SK-N-DZ (cell line): ENCODE measurements at places on chromosomes 7 and 10.
A peak's percentile ranks its signal among the peaks of the same experiment; 100 is the strongest.

DNA sequence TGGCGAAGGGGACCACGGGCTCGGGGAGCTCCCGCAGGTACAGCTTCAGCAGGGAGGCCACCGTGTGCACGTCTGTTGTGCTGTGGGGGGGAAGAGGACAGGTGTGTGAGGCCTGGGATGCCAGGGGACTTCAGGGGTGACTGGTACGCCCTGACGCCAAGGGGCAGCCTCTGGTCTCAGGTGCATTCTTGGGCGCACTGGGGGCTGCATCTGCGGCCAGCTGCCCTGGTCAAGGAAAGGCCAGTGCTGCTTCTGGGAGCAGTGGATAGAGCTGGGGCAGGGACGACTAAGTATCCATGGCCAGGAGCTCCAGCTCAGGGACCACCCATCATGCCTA, 148.5 kb downstream of the MAPK8 start:
- no peak for DNase-seq

DNA sequence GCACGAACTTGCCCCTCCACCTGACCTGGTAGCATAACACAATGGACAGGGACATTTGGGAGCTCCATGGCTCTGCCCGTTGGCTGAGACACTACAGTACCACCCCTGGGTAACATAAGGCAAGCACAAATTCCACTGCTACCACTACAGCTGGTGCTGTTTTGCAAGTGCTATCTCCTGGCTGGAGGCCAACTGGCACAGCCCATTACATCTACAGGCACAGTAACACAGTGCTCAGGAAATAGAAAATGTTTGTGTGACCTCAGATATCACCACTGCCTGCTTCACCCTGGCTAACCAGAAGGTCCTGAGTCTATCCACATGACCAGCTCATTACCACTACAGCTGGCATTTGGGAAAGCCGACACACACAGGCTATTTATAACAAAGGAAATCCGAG, 631.1 kb upstream of the MBL2 start:
- no peak for DNase-seq

- no peak for DNase-seq
Observed at GRCh38 chr10:89710753-89711152, 9.4 kb downstream of the KIF20B start.

GRCh38 chr7:48025624-48026023, 3.3 kb downstream of the SUN3 start:
- no peak for DNase-seq

GRCh38 chr7:125390981-125391380, 461.4 kb upstream of the POT1 start:
- no peak for DNase-seq

DNA sequence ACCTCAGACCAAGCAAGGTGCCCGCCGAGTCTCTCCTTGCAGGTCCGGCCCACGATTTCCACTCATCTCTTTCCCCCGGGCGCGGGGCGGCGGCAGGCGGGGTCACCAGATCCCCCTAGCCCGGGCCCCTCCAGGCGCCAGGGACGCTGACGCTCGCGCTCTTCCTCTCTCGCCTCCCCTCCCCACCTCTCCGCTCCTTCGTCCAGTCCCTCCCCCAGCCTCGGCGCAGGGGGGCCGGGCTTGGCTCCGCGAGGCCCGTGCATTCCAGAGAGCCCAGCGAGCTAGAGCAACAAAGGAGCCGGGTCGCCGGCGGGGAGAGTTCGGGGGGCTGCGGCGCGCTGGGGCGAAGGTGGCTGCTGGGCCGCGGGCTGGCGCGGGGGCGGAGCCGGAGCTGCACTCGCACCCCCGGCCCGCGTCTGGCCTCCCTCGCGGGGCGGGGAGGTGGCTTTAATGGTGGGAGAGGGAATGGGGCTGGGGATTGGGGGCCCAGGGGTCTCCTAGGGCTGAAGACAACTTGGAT, at the start of gene SMO:
SMO (plus strand) TSS at position 262 of the 520 bp plus-strand sequence. CDS start 519 bp downstream, outside the sequence.
- peak; percentile 79 for DNase-seq

DNA sequence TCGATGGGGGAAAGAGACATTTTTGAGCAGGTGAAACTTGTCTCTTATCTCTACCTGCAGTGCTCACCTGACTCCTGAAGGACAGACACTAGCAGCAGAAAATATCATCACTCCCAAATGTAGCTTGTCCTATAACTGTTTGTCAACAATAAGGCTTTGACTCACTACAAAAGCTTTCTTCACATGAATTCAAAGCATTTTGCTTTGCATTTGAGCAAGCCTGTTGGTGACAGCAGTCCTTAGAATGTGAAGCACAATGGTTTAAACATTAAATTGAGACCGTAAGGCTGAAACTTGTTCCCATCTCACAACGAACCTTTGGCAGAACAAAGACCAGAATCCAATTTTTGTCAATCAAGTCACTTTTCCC, 30.6 kb upstream of the ZNRF2 start:
- no peak for DNase-seq

DNA sequence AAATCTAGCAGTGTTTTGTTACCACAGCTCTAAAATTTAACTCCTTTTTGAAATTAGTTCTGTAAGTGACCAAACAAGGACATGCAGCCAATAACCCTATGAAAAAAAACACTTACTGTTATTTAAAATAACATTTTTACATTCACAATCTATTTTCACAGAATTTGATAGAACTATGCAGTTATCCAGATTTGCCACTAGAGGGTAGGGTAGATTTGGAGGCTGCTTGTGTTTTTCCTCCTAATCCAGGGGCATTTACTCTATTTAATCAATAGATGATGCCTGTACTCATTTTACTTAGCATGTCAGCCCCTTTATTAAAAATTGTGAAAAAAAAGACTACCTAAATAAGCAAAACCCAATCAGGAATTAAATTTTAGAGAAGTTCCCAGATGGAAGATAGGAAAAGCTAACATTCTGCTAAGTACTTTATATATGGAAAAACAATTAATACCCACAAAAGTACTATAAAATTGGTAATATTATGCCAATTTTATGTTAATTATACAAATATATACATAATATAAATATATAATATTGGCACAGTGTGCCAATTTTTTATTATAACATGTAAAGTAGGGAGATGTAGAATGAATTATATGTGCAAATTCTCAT, 18.1 kb upstream of the LIPK start:
- peak; percentile 17 for DNase-seq

- DNase-seq: no peak
Observed at GRCh38 chr7:116552602-116553001, 27.8 kb downstream of the CAV1 start.

DNA sequence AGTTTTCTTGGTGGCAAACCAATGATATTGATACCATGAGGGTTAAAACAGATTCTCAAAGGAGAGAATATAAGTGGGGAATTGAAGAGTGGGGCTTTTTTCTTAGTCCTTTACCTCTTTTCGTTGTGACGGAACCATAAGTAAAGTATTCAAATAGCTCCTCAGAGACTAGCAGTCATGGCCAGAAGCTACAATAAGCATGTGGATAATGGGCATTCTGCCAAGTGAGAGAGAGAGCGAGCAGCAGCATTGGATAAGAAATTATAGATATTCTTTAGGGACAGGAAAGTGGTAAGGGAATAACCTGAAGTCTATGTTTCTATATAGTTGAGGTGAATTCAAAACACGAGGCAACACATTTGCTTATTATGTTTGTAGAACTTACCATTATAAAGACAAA, 235.1 kb downstream of the SEMA3E start:
- no peak for DNase-seq

- DNase-seq: no peak
Observed at GRCh38 chr10:59018977-59019376, 157.5 kb upstream of the PHYHIPL start.

DNA sequence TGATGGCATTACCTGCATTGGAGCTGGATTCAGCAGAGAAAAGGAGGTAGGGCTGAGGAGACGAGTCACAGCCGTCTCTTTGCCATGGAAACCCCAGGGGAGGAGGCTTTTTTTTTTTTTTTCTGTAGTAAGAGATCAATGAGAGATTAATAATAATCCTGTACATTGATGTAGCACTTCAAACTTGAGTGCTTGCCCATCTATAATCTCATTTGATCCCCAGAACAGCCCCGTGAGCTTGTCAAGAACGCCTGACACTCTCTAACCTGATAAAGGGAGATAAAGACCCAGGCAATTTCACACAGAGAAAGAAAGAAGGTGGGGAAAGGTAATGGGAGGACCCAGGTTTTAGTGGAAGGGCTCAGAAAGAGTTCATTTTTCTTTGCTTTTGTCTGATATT, 195.2 kb upstream of the FOXK1 start:
- DNase-seq: peak; percentile 84

- no peak for DNase-seq
Observed at GRCh38 chr7:138563808-138564207, 103.7 kb downstream of the TRIM24 start.

DNA sequence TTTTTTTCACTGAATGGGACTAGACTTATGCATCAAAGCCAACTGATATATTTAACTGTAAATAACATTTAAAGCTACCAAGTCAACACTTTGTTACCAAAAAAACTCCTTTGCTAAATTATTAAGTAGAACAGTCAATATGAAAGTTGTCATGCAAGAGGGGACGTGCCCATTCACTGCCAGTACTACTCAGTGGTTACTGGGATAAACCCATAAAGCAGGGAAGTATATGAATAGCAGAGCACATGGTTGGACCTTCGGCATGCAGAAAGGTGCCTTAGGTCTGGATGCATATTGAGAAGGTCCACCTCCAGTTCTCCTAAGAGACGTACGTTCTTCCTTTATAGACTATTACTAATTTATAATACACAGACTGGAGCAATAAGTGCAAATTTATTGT, 120.1 kb downstream of the SVOPL start:
- DNase-seq: no peak

DNA sequence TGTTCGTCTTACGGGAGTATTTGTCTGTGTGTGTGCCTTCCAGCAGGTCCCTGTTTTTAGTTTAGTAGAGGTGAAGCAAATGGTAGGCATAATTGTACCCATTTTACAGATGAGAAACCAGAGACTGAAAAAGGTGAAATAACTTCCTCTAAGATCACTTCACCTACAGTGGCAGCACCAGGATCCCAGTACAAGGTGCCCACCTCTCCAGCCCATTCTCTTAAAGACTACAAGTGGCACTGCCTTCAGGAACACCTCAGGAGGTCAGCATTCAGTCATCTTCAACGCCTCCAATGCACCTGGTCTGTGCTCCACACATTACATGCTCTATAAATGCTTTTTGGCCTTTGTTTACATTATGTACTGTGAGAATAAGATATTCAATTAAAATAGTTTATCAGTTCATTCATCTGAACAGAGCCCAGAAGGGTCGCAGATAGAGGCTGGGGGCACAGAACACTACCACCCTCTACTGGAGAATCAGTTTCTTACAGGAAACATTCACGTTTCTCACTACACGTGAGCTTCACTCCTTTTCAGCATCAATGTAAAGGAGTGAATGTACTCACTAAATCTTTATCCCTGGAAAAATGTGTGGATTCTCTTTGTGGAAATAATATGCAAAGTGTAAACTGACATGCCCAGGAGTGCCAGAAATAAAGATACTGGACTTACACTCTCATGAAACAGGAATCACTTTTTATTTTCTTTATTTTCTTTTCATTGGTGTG, 45.5 kb upstream of the ABLIM1 start:
- peak; percentile 65 for DNase-seq

- DNase-seq: no peak
Observed at GRCh38 chr7:937856-938484, 16.5 kb downstream of the ADAP1 start.

DNA sequence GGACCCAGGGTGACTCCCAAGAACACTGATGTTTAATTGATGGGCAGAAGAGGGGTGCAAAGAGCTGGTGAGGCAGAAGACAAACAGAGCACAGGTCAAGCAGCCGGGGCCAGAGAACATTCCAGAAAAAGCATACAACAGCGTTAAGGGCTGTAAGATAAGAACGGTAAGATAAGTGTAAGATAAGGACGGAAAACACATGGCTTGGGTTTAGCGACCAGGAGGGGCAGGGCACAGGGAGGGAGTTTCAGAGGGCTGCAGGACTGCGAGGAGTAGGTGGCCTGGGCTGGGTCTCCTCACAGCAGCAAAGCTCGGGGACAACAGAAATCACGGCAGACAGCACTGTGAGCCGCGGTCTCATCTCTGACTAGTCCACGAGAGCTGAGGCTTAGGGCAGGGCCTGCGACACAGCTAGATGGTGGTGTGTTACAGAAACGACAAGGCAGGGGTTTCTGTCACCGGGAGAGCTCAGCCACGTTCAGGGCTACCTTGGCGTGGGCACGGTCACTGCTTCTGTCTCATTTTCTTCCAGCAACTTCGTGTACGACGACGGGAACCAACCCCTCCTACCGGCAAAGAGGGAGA, 24.6 kb downstream of the BRI3 start:
- peak; percentile 57 for DNase-seq

DNA sequence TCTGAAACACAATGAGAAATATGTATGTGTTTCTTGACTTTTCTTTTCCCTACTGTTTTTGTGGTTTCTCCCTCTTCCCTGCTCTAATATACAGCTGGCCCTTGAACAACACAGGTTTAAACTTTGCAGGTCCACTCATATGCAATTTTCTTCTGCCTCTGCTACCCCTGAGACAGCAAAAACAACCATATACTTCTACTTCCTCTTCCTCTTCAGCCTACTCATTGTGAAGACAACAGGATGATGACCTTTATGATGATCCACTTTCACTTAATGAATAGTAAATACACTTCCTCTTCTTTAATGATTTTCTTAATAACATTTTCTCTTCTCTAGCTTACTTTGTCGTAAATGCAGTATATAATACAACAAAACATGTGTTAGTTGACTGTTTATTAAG, 35.0 kb upstream of the DGKB start:
- DNase-seq: no peak

DNA sequence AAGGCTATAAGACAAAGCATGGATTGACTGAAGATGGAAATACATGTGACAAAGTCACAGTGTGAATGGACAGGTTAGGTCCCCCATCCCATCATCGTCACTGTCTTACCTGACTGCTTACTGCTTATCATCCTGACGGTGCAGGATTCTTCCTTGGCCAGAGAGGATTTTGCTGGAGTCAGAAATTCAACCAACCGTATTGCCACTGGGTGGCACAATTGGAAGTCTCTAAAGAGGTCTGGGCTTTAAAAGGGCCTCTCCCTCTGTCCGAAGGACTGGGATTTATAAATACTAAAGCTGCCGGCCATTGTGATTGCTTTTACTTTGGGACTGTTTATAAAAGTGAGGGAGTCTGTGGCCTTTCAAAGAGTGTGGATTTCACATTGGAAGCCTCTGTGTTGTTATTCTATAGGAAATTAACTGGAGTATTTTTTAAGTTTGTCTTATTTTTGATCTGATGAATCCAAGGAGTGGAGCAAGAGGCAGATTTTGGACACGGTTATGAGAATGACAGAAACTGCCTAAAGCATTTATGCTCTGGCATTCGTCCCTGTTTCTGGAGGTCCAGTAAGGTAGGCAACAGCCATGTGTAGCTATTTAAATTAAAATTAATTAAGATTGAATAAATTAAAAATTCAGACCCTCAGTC, 113.3 kb upstream of the CREB5 start:
- peak; percentile 71 for DNase-seq

DNA sequence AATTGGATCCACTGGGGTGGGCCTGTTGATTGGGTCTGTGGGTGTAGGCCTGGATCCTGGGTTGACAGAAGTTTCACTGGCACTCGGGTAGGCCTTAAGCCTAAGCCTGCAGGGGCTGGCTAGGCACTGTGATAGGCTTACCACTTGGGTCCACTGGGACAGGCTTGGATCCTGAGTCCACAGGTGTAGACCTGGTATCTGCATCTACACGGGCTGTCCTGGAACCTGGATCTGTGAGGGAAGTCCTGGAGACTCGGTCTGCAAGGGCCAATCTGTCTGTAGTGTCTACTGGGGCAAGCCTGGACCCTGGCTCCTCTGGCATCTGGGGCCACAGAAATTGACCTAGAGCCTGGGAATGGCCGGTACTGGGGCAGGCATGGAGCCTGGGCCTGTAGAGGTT, 219.0 kb upstream of the NRG3 start:
- DNase-seq: no peak
